CD4-positive, alpha-beta T cell treated with Interleukin-15 for 4 hours (primary cell): ENCODE measurements at places on chromosomes 16 and 17.

- DNase-seq, result no peak
These were observed 477 bp upstream of the ARHGAP27 start for GRCh38 chr17:45433159-45433535.

DNA sequence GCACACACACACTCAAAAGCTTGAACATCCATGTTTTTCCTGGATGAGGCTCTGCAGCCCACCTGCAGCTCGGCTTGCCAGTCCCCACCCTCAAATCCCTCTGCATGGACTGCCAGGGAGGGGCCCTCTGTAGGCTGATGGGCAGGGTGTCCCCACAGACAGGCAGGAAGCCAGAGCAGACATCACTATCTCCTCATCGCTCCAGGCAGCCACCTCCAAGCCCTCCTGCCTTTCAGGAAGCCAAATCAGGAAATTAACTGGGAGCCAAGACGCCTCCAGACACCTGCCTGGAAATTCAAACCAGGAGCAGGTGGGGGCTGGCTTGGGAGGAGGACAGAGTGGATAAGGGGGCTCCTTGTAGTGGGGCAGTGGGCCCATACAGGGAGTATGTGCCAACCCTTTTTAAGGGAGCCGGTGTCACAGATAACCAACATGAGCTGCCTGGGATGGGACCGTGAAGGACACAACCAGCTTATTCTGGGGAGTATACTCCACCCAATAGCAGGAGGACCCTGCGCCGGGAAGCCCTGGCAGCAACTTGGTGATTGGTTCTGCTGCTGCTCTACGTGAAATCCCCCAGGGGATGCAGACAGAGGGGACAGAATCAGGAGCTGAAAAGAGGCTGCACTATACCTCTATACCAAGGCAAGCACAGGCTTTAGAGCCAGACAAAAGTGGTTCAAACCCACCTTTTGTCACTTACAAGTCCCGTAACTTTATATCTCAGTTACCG lies 139.1 kb downstream of the CCT6B start:
- no peak for DNase-seq

DNA sequence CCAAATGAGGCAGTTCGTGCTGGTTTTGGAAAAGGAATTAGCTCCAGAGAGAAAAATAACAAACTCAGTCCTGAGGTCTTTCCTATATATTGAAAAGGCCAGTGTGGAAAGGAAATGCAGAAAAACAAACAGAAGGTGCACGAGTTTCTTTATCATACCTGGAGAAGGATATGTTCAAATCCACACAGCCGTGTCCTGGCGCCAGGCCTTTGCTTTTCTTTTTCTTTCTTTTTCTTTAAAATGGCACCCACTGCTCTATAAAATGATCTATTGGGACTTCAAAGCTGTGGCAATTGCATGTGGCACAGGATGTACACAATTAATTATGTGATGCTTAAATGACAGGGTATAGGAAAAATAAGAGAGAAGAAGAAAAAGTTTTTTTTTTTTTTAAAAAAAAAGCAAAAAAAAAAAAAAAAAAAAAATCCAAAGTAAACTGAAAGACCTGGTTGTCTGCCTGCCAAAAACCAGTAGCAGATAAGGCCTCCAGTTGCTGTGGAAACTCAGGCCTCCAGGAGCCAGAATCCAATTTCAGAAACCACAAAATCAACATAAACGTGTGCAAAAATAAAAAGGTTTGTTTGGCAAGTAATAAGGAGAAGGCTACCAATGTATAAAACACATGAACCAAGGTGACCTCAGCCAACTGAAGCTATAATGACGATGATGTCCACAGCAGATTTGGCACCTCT lies 957.6 kb upstream of the SOX9 start:
- no peak for DNase-seq

DNA sequence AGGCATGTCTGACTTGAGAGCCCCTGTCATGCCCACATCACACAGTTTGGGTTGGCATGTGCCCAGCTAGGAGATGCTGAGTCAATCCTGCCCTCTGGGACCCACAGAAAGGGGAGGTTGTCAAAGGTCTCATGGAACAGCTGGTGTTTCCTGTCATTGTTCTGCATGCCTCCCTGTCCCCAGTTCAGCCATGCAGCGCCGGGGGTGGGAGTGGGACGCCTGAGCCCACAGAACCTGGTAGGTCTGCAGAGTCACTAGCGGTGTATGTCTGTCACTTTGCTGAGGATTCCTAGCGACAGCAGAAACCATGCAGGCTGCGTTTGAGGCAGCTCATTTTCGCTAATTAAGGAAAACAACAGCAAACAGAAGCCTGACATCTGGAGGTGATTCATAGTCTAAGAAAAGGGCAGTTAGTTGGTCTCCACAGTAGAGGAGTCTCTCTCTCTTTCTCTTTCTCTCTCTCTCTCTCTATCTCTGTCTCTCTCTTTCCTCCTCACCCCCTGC lies 19.6 kb upstream of the CCL1 start:
- no peak for DNase-seq

- no peak for DNase-seq
These were observed 24.1 kb downstream of the PSMD7 start for GRCh38 chr16:74320707-74321106.

DNA sequence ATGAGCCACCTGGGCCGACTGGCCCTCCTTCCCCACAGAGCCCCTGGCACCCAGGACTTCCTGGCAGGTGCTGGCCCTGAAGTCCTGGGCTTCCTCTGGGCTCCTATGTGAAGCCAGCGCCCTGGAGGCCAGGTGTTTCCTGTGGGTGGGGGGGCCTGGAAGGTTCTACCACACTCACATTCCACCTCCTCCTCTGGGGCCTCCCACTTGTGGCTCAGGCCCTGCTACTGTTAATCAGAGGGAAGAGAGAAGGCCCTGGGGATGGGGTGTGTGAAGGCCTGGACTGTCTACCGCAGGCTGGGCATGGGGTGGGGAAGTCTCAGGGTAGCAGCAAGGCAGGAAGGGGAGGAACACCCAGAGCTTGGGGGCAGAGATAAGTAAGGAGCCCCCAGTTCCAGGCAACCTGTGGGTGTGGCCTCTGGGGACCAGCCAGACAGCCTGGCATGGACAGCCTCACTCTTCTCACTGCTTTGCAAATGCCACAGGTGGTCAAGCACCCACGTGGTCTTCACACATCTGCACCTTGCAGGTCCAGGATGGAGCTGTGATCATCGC lies 111.9 kb upstream of the TNRC6C start:
- no peak for DNase-seq

GRCh38 chr16:79097166-79097565 lies 503.4 kb downstream of the MAF start:
- no peak for DNase-seq

- DNase-seq, result no peak
These were observed 8.1 kb downstream of the CHMP6 start for GRCh38 chr17:80999536-81000333.

GRCh38 chr17:83037084-83037873 lies 42.1 kb upstream of the METRNL start:
- no peak for DNase-seq

DNA sequence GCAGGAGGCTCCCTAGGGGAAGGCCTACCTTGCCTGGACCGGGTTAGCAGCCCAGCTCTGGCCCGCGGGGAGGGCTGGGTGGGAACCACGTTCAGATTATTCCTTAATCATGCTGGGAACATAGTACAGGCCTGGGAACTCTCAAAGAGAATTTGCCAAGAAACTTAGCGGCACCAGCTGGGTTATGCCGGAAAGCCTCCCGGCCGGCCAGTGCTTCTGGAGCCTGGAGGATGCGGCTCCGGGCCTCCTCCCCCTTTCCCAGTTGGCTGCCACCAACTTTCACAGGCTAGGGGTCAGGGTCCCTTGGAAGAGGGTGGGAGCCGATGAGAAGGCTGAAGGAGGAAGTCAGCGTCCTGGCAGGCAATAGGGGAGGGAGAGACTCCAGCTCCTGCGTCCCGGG lies 10.8 kb downstream of the NGFR start:
- DNase-seq, result no peak

- no peak for DNase-seq
These were observed 59.0 kb downstream of the ACSM2A start for GRCh38 chr16:20510323-20510722.

GRCh38 chr17:36730857-36731490 lies 129.6 kb downstream of the MRM1 start:
- DNase-seq, result no peak

GRCh38 chr17:32494621-32495358 lies 8.0 kb downstream of the CDK5R1 start:
- no peak for DNase-seq

DNA sequence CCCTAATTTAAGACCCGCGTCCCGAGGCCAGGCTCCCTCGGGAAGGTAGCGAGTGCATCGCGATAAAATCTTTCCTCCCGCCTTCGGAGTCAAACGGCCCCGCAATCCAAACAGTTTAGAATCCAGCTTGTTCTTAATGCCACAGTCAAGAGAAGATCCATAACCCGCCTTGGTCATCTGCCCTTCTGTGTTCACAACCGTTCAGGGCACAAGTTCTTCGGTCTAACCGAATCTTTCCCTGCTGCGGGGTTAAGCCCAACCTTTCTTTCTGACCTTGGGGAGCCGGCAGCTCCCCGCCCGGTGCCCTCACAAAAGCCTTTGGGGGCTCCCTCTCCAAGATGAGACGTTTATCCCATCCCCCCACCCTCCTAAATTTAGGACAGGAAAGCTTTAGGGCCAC lies 30.3 kb downstream of the CPSF4L start:
- no peak for DNase-seq

- DNase-seq, result no peak
These were observed 1.8 kb upstream of the RARA start for GRCh38 chr17:40307001-40307730.

GRCh38 chr16:6947291-6947690 lies 385.4 kb upstream of the RBFOX1 start:
- no peak for DNase-seq

- no peak for DNase-seq
These were observed 57.9 kb downstream of the GNA13 start for GRCh38 chr17:64998436-64999190.

DNA sequence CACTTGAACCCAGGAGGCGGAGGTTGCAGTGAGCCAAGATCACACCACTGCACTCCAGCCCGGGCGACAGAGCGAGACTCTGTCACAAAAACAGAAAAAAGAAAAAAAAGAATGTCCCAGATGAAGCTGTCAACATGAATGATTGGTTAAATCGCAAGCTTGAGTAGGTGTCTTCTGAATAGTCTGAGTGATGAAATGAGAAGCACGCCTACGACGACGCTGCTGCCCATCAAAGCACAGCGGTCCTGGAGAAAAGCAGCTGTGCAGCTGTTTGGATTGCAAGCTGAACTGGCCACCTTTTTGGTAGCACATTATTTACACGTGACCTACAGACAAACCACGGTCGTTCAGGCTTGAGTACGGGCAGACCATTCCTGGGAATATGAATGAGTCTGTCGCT lies 12.5 kb downstream of the ADCY9 start:
- DNase-seq, result no peak

- DNase-seq, result peak; percentile 19
These were observed 16.2 kb downstream of the RPH3AL start for GRCh38 chr17:336110-337021.
